ENCODE measurements at places on chromosomes 2 and 18.

GRCh38 chr18:332007-332406 is 64.2 kb upstream of the THOC1 start:
- DNase-seq, result no peak

GRCh38 chr18:49619801-49620200 is 57.9 kb downstream of the LIPG start:
- DNase-seq, result no peak

DNA sequence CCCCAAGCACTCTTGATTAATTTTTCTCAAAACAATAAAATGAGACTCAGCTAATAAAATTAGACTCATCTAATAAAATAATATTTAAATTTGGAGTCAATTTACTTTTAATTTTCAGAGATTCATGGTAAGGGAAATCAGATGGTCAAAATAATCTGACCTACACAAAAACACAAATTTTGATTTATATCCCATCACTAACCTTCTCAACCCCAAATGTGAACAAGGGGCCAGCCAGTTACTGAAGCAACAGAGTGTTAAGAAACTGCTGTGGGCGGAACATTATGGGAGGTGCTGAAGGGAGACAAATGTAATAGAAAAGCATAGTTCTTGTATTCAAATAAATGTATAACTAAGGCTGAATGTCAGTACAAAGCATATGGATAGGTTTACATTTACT is 28.5 kb upstream of the PPP3R1 start:
- DNase-seq, result no peak

DNA sequence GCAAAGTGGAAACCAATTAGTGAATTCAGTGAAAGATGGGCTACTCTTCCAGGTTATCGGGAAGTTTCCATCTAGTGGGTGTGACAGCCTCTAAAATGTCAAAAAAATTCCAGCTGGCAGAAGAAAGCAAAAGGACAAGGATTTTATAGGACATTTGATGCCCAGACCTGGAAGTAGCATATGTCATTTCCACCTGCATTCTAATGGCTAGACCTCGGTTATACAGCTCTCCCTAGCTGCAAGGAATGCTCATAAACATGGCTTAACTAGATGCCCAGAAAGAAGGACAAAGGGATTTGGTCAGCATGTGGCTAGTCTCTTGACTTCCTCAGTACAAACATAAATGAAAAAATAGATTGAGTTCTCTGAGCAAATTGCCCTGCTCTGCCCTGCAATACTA is 215.4 kb downstream of the NYAP2 start:
- no peak for DNase-seq

DNA sequence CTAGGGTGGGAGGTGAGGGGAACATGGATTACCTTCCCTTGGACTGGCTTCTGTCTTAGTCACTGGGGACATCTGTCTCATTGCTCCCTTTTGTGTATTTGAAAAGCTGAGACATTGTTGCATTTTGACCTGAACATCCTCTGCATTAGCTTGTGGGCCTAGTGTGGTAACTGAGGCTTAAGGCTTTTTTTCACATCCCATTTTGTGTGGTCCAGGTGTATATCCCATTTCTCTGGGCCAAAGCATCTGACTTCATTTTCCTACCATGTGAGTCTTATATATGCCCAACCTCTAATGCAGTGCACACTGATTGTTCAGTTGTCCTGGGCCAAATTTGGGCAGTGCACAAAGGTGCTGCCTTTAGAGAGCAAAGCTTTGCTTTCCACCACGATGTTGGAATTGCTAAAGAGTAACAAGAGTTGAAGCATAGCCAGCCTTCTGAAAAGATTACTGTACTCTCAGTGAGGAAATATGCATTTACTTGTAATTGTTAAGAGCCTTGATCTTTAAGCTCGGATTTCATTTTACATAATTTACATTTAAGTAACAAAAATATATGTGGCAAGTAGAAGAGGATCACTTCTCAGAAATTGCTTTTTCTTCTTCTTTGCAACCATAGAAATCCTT is 13.3 kb downstream of the PRKCE start:
- DNase-seq, result no peak

DNA sequence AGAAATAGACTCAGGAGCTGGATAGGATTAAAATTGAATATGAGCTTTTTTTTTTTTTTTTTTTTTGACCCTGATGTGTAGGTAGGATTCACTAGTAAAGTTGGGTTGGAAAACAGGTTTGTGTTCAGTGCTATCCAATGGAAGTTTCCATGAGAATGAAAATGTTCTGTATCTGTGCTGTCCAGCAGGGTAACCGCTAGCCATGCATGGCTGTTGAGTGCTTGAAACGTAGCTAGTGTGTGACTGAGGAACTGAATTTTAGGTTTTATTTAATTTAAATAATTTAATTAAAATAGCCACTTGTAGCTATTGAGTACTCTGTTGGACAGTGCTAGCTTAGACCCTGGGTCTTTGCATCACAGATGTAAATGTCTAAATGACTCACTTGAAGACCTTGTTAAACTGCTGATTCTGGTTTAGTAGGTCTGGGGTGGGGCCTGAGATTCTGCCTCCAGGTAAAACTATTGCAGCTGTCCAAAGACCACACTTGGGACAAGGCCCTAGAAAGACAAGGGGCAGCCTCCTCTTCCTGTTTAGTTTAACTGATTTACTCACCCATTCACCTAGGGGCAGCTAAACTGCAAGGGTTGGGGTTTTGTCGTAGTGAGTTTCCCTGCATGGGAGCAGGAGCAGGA is 84.7 kb upstream of the STON1 start:
- no peak for DNase-seq

GRCh38 chr2:182594286-182594685 is 121.8 kb upstream of the DNAJC10 start:
- no peak for DNase-seq

GRCh38 chr2:221606424-221606823 is 34.3 kb upstream of the EPHA4 start:
- no peak for DNase-seq

GRCh38 chr2:159146996-159147666 is 139.4 kb downstream of the WDSUB1 start:
- no peak for DNase-seq

- no peak for DNase-seq
These were observed 199.0 kb upstream of the STK17B start for GRCh38 chr2:196370381-196370780.

DNA sequence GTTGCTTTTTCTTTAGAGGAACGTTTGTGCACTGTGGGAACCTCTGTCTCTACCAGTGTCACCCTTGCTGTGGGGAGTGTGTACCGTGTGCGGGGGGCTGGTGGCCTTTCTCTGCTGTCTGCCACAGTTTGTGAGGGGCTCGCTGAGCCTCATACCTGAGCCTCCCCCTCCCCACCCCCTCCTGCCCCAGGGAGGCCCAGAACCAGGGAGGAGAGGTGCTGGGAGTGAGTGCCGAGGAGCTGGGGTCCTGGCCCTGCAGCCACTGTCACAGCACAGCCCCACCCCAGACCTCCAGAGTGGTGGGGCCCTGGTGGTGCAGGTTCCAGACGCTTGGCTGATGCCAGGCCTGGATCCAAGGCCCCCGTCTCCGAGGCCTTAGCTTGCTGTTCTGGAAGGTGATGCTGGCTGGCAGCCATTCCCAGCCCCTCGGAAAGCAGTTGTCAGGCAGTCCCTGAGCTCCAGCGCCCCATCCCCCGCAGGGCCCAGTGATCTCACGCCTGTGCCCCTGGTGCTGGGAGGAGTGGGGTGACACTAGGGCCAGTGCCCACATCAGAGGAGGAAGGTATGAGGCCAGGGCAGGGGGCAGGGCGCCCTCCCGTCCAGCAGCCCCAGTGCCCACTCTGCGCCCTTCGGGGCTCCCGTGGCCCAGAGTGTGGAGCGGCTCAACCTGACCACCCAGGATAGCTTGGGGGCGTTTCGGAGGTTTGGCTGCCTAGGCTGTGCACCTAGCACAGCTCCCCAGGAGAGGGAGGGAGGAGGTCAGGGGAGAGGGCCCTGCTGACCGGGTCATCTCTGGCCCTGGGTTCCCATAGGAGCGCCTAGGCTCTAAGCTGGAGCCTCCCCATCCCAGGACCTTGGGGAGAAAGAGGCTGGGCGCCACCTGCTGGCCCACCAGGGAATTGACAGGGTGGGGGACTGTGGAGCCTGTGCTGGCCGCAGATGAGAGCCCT is 53.0 kb upstream of the ALPP start:
- peak; percentile 35 for DNase-seq

DNA sequence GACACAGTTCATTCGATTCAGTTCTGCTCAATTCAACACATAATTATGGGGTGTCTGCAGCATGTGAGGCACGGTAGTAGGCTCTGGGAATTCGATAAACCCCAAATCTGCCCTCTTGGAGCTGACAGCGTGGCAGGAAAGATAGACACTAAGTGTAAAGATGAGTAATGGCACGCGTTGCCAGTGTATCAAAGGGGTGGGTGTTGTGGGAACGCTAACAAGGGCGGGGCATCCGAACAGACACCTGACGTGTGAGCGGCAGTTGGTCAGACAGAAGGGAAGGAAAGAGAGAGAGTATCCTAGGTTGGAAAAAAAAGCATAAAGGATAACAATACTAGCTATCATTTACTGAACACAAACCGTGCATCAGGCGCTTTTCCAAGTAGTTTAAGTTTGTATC is 125.7 kb upstream of the HAAO start:
- no peak for DNase-seq

- no peak for DNase-seq
These were observed 65.1 kb downstream of the CERS6 start for GRCh38 chr2:168521053-168521741.

DNA sequence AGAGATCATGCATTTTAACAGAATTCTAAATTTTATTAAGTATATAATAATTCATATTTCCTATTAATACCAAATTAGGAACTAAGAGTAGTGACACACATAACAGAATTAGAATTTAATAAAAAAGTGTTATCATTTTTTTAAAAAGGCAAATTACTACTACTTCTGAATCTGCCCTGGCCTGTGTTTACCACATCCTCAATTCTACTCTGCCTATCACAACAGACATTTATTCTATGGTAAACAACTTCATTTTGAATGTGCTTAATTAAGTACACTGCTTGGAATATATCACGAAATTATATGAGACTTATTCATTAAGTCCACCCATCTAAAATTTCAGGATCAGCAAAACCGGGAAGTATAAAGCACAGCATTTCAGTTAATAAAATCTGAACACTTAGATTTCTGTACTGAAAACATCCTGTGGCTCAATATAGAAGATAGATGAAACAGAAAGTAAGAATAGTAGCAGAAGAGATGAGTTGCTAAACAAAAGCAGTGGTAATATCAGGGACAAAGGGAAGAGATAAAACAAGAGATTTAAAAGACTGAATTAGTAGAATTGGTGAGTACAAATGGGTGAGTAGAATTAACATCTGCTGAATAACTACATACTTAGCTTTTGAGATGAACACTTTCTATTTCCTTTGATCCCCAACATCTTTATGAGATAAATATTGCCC is 3.7 kb downstream of the SMC6 start:
- DNase-seq, result no peak

GRCh38 chr2:232485757-232486557 is 1.7 kb downstream of the ECEL1 start:
- no peak for DNase-seq

DNA sequence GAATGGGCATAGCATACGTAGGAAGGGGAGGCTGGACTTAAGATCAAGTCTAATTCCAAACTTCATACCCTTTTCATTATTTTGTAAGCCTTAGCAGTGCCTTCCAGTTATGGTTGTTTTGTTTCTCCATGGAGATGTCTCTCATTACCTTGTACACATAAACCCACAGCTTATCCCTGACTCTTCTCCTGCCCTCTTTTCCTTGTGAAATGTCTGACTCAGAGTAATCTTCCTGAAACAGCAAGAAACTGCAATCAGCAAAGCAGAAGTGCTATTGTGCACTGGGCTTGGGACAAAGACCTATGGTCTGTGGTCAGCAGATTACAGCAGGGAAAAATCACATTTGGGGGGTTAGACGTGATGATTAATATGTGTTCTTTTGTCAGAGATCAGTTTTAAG is 176.7 kb downstream of the IKZF2 start:
- DNase-seq, result no peak

DNA sequence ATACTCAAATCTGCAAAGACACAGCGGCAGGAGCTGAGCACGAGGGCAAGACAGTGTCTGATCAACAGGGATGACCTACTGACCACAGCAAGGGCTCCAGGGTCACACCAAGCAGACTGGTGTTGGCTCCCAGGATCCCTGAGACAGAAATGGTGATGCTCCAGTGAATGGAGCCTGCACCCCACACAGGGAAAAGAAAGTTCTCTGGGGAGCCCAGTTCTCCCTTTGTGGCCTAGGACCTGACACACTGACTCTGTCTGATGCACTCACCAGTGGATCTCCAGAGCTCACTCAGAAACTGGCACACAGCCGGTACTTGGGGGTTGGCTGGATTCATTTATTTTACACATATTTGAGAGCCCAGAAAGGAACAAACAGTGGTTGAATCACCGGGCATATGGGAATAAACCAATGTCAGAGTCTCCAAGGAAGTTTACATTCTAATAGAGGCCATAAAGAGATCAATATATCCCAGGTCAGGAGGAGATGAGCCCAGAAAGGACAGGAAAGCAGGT is 215.6 kb upstream of the ARL4C start:
- no peak for DNase-seq

GRCh38 chr2:82993609-82994008 is 1465.5 kb downstream of the SUCLG1 start:
- DNase-seq, result no peak

DNA sequence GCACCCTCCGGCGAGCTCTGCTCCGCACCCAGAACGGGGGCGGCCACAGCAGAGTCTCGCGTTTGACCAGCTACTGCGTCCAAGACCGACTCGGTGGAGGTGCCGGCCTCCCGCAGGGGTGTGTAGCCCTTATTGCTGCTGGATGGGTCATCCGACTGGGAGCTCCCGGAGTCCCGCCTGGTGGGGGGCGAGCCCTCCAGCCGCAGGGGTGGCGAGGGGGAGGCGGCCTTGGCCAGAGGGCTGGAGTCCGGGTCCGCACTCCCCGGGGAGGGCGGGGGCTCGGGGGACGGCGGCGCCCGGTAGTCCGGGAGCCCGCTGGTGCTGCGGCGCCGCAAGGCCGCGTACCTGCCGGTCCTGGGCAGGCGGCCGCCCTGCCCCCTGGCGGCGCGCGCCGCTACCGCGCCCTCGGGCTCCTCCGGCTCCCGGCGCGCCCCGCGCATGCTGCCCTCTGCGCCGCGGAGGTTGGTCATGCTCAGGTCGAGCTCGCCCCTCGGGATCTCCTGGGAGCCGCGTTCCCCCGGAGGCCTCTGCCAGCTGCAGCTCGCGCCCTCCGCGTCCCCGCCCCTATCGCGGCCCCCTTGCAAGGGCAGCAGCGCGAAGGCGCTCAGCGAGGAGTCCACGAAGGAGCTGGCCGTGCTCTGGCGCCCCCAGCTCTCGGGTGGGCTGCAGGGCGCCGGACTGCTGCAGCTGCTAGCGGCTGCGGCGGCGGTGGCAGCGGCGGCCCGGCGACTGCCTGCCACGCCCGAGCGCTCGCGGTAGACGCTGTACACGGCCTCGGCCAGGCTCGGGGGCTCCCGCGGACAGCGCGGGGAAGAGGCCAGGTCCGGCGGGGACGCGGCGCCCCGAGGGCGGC is 4.8 kb downstream of the TMEM200C start:
- peak; percentile 39 for DNase-seq

- DNase-seq, result no peak
These were observed 107.6 kb downstream of the HAUS1 start for GRCh38 chr18:46211816-46212215.

GRCh38 chr18:74315464-74316256 is at the start of gene C18orf63:
Gene C18orf63 (plus strand): TSS chr18:74315839. CDS start chr18:74317866, 2,027 bp downstream.
- DNase-seq, result no peak

- no peak for DNase-seq
These were observed 81.5 kb upstream of the SLC66A3 start for GRCh38 chr2:11073776-11074175.

All from stimulated activated CD4-positive, alpha-beta T cell treated with anti-CD3 and anti-CD28 coated beads, Interleukin-4, amount 100 ng/mL, for 48 hours (primary cell).